Immature natural killer cell (primary cell): ENCODE measurements at places on chromosomes 5 and 9. TPM values are rescaled to one million over a fixed set of nuclear protein-coding genes. Genes with fewer than 3 reads are reported as not detected.
A peak's percentile ranks its signal among the peaks of the same experiment; 100 is the strongest.

DNA sequence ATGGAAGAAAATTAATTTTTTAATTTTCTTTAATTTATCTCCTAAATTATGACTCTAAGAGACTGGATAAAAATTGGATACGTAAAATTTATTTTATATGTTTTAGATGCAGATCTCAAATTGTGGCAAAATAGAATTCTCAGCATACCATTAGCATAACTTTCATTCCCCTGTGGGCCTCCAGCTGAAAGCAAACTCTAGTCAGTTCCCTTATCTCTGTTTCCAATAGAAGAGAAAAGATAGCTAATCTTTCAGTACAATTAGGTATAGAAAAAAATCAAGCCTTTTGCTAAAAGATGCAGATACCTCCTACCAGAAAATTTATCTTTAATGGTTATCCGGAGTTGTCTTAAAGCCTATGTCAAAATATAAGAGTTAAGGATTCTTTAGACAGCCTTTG, 1530.6 kb downstream of the EFNA5 start:
- H3K4me1 ChIP-seq: no peaks in the 10 kb centered on the region
- no peaks in the 10 kb centered on the region for H3K36me3 ChIP-seq
- DNase-seq: no peak
- no peak overlapping the region for H3K27ac ChIP-seq

GRCh38 chr9:137398561-137399468, 24.1 kb downstream of the EXD3 start:
- peaks cover 6% of the 10 kb centered on the region for H3K36me3 ChIP-seq
- H3K27me3 ChIP-seq: no peaks in the 10 kb centered on the region
- peaks cover 10% of the 10 kb centered on the region for H3K4me1 ChIP-seq
- no peak overlapping the region for H3K27ac ChIP-seq

- H3K4me1 ChIP-seq: peaks cover 95% of the 10 kb centered on the region
- no peaks in the 10 kb centered on the region for H3K36me3 ChIP-seq
- H3K27me3 ChIP-seq: peaks cover 6% of the 10 kb centered on the region
- no peak for DNase-seq
These were observed 8.4 kb downstream of the FNBP1 start for GRCh38 chr9:130034570-130034969.

DNA sequence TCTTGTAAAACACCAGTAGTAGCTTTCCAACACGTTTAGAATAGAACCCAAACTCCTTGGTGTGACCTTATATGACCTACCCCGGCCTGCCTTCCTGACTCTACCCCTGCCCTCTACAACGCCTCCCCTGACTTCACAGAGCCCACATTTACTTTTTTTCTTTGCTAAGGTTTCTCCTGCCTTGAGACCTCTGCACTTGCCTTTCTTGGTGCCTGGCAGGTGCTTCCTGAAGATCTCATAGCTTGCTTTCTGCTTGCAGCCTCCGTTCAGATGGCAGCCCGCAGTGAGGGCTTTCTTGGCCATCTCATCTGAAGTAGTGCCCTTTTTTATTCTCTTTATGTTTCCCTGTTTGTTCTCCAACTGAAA, 24.3 kb downstream of the NUP214 start:
- H3K27me3 ChIP-seq: no peaks in the 10 kb centered on the region
- H3K36me3 ChIP-seq: peaks cover 29% of the 10 kb centered on the region
- H3K4me3 ChIP-seq: no peak overlapping the region
- H3K27ac ChIP-seq: peak overlapping the region; percentile 69

GRCh38 chr5:3139499-3139931, 388.0 kb upstream of the IRX2 start:
- H3K4me1 ChIP-seq: no peaks in the 10 kb centered on the region
- DNase-seq: no peak
- no peak overlapping the region for H3K27ac ChIP-seq
- H3K36me3 ChIP-seq: no peaks in the 10 kb centered on the region

ACOT12 gene
- polyA plus RNA-seq: not detected

ECM2 gene
- 0.16 TPM for polyA plus RNA-seq

GZMA gene
- 2,482 TPM for polyA plus RNA-seq

APBA1 gene
- not detected for polyA plus RNA-seq

DNAJA1 gene
- 64.2 TPM for polyA plus RNA-seq
